Brain (organoid and tissue), 16 donors: ENCODE measurements at places on chromosomes 16 and 17.

GRCh38 chr16:2829501-2830354 is at the start of gene ZG16B:
TSS of gene ZG16B (plus strand) at chr16:2830303. CDS start at chr16:2830442, 139 bp downstream.
- DNase-seq = no peak

- peak; percentile 41 for DNase-seq
Measured at GRCh38 chr17:28807925-28808634, 34.5 kb downstream of the FAM222B start.

DNA sequence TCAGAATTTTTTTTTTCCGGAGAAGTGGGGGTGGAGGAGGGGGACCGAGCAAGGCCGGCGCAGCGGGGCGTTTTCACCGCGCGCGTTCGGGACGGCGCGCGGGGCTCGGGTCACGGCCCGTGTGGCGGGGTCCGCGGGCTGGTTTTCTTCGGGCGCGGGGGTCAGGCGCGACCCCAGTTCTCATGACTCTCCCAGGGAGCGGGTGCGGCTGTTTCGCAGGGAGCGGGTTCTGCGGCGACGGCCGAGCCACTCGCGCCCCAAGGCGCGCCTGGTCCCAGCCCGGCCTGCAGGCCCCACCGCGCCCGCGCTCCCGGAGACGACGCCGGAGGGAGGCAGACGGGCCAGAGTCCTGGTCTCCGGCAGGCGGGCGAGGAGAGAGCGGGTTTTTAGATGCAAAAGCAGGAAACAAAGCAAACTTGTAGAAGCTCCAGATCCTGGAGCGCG is 1.0 kb downstream of the BAHCC1 start:
- peak; percentile 11 for DNase-seq

- DNase-seq = peak; percentile 74
Measured at GRCh38 chr16:55842369-55843104, 9.6 kb upstream of the CES1 start.

DNA sequence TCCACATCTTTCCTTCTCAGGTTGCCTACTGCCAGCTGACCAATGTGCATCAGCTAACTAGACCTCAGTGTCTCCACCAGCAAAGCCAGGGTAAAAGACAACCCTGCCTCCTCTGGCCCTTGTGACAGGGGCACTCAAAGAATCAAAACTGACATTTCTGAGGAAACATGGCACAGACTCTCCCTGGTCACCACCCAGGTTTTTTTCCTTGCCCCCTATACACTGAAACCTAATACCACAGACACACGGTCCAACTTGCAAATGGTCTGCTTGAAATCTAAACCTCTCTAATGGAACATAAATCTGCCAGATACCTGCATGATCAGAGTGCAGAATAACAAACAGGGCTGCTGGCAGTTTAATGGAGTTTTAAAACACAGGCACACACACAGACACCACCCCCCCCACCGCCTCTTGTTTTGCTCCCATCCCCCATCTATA is 19.5 kb upstream of the CORO6 start:
- DNase-seq = no peak

- no peak for DNase-seq
Measured at GRCh38 chr17:45800816-45801215, 16.7 kb downstream of the CRHR1 start.

GRCh38 chr16:88694221-88695087 is 8.1 kb upstream of the SNAI3 start:
- DNase-seq = no peak

DNA sequence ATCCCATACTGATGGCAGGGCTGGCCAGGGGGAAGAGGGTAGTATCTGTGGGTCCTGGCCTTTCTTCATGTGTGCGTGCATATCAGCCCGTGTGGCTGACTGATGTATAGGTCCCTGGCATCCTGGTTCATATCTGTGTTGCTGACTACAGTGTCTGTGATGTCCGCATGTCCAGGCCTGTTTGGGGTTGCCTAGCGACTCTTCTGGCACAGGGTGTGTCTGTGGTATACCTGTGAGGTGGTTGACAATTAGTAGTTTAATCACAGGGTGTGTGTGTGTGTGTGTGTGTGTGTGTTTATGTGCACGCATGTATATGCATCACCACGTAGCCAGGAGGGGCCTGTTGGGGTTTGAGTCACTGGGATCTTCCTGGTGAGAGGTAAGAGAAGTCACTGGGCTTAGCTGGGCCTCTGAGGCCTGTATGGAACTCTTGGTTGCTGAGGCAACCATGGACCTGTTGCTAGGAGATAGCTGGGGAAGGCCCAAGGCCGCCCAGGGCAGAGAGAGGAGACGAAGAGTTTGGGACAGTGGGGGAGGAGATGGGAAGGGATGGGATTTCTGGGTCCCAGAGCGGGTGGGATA is 603 bp upstream of the TMEM95 start:
- DNase-seq = peak; percentile 29

GRCh38 chr16:4207683-4208340 is 34.1 kb downstream of the SRL start:
- DNase-seq = no peak

GRCh38 chr16:81076566-81077075 is 417 bp downstream of the C16orf46 start:
- peak; percentile 96 for DNase-seq

DNA sequence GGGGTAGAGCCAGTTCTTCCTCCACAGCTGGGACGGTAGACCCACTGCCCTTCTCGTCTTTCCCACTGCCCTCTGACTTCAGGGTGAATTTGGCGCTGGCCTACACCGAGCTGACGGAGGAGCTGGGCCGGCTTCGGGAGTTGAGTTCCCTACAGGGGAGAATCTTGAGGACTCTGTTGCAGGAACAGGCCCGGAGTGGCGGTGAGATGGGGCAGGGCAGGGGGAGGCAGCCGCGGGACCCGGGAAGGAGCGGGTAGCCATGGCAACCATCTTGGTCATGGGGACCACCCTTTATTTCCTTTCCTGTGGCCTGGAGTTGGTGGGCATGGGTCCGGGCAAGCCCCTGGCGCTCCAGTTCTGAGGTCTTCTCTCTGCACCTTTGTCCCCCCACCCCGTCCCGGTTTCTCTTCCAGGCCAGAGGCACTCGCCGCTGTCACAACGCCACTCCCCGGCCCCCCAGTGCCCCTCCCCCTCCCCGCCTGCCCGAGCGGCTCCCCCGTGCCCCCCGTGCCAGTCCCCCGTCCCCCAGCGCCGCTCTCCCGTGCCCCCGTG is 14.4 kb downstream of the TBKBP1 start:
- no peak for DNase-seq

DNA sequence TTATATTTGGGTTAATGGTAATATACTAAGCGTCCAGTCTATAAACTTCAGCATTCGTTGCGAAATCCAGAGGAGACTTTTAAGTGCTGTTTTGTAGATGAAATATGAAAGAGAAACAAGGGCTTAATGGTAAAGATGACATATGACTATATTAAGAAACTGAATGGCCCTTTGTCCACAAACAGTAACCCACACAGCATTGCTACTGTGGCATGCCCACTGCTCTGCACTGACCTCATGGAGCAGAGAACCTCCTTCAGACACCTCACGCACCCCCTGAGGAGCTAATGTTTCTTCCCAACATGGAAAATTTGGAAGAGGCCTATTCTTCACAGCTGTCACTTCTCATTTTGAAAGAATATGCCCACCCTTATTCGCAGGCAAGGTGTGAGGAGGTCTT is 26.7 kb downstream of the ASPA start:
- no peak for DNase-seq

DNA sequence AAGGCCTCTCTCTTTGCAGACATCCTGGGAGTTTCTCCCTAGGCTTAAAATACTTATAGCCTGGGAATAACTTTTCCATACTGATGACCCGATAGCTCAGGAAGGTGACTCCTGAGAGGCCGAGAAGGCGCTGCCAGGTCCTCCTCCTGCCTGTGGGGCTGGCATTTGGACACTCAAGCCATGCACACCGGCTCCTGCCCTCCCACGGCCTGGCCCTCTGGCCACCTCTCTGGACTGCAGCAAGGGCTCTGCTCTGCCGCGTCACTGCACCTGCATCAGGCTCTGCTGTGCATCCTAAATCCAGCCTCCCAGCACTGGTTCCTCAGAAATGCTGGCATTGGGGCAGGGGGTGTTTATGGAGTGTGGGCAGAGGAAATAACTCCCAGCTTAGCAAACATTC is 14.2 kb downstream of the KCNG4 start:
- DNase-seq = no peak

DNA sequence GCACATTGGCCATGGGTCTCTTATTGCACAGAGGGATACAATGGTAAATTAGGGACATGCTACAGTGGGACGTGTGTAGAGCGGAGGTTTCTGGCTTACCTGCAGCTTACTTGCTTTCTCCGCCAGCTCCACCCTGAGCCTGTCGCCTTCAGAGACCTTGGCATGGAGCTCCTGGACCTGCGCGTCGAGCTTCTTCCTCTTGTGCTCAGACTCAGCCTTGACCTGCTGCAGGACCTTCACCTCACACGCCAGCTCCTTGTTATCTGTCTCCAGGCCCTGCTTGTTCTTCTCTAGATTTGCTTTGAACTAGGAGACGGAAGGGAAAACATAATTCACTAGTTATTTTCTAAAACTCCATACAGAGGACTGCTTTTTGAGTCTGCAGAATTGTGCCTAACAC is 63.5 kb downstream of the NDEL1 start:
- no peak for DNase-seq

- no peak for DNase-seq
Measured at GRCh38 chr17:50464736-50465135, 3.9 kb downstream of the CHAD start.

DNA sequence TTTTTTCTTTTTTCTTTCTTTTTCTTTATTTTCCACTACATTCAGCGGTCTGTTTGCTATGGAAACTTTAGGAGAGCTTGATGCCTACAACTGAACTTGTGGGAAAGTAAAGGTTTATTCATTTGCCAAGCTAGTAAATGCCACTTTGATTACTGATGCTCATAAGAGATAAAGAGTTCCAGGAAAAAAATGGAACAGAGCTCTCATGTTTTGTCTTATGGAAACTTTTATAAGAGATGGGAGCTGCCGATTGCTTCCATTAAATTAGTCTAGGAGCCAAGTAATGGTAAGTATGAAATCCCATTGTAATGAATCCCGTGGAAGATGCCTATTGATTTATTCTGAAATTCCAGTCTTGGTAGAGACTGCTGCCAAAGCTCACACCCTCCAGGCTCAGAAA is 7.1 kb downstream of the ANKFN1 start:
- DNase-seq = no peak
